ENCODE measurements at places on chromosomes 3 and 15.
A peak's percentile ranks its signal among the peaks of the same experiment; 100 is the strongest.

GRCh38 chr15:77138167-77138522, 67.2 kb upstream of the TSPAN3 start:
- DNase-seq: no peak

GRCh38 chr3:195098741-195099525, 172.0 kb downstream of the XXYLT1 start:
- DNase-seq: no peak

GRCh38 chr15:101266787-101267186, 10.5 kb downstream of the SELENOS start:
- no peak for DNase-seq

- no peak for DNase-seq
These were observed 3.0 kb downstream of the TEX264 start for GRCh38 chr3:51673802-51674654.

DNA sequence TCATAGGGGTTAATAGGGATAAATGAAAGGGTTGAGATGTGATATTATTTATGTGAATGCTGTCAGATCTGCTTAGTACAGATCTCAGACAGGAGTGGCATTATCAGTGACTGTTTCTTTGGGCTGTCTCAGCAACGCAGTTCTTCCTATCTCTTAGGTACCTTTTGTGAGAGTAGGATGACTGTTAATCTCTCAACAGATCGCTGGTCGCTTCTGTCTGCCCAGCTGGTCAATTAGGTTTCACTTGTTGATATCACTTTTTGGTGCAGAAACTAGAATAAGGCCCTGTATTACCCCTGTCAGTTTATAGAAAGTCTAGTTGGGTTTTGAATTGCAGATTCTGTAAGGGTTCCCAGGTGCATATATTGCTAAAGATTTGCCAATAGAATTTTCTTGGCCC, 16.5 kb downstream of the DIS3L start:
- DNase-seq: no peak

DNA sequence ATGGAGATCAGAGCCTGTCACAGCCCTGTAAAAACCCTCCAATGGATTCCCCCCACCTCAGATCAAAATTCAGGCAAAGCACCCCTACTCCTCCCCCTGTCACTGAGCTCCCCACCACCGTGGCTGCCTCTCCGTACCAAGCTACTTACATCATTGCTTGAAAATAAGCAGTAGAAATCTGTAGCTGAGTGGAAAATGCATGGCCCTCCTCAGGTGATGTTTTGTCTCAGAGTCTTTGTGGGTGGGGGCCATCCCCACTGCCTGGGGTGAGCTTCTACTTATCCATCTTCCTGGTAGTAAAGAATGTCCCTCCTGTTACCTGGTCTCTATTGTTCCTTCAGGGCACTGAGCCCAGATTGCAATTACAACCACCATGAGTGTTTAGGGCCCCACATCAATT, 34.5 kb downstream of the SLCO2A1 start:
- DNase-seq: no peak

DNA sequence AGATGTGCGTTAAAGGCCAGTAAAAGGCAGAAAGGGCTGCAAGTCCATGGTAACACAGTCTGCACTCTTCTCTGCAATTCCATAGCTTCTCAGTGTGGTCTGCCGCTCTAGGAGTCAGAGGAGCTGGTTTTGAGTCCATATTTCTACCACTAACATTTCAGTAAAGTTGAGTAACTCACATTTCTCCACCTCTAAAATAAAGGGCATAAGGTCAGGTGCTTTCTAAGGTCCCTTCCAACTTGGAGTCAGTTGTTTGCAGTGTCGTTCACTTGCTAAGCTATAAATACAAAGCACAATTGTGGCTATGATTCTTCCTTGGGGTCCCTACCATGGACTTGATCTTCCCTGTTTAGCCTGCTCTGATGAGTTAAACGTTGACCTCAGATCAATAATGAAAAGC, 171.1 kb downstream of the P3H2 start:
- DNase-seq: no peak

DNA sequence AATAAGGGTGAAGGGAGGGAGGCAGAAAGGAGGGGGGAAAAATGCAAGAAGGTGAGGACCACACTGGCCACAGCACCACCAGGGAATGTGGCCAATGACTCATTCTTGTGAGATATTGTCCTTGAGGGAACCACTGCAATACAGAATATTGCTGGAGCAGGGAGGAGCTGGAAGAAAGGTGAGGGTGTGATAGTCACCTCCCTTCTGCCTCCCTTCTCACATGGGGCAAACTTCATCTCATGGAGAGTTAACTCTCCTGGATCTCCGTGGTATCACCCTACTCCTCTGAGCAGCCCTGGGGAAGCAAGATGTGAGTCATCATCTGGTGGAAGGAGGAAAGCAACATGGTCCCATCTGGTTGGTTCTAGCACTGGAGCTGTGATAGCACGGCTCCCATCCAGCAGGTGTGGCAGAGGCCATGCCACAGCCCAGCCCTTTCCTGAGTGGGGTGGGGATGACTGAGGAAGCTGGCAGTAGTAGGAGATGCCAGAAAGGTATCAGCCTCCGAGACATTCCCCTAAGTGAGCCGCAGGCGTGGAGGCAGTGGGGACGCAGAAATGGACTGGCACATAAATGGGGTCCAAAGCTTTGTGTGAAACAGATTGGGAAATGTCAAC, 115.9 kb upstream of the LPP start:
- DNase-seq: no peak

DNA sequence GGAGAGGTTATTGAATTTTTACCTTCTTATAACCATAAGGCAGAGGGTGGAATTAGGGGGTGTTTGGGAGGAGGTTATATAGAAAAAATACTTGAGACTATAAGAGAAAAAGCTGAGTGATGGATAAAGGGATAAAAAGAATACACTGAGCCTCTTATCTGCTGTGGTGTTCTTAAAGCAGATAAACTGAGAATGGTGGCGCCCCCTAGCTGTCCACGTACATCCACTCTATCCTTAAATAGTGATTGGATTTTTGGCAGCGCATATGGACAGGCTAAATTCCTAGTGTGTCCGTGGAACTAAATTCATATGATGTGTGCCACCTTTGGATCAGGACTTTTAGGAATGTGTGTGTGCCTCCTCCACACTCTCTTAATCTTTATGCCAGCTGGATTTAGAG, 121.1 kb downstream of the OXSM start:
- DNase-seq: peak; percentile 65

GRCh38 chr3:183810643-183811594, 14.5 kb downstream of the MAP6D1 start:
- DNase-seq: no peak

GRCh38 chr3:120852412-120852811, 55.6 kb upstream of the STXBP5L start:
- DNase-seq: no peak

DNA sequence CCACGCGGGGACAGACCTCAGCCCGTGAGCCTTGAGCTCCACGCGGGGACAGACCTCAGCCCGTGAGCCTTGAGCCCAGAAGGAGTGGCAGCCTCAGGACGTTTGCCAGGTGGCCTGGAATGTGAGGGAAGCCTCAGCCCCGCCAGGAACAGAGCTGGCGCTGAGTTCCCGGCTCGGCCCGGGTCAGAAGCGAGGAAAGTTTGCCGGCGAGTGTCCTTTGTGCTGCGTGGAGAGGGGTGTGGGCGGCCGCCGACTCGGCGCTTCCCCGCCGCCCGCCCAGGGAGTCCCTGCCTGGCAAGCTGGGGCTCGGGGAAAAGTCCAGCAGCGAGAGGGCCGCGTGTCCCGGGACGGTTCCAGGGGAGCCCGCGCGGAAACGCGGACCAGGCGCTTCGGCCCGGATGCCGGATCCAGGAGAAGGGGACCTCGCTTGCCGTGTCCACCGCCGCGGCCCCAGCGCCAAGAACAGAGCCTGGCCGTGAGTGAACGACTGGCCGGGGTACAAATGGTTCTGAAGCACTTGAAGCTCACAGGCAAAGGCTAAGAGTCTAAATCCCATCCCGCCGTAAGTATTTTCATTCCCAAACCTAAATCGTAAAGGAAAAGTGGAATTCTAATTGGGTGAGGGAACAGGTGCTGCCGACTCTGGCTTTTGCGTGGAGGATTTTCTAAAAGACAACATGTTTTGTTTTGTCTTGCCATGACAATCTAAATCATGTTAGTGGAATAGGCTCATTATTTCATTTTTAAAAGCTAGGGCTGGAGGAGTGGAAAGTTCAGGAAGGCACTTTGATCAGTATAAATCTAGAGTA, 1.7 kb downstream of the LRRN1 start:
- DNase-seq: peak; percentile 41

- DNase-seq: no peak
These were observed 376.1 kb upstream of the CFAP20DC start for GRCh38 chr3:59425942-59426341.

DNA sequence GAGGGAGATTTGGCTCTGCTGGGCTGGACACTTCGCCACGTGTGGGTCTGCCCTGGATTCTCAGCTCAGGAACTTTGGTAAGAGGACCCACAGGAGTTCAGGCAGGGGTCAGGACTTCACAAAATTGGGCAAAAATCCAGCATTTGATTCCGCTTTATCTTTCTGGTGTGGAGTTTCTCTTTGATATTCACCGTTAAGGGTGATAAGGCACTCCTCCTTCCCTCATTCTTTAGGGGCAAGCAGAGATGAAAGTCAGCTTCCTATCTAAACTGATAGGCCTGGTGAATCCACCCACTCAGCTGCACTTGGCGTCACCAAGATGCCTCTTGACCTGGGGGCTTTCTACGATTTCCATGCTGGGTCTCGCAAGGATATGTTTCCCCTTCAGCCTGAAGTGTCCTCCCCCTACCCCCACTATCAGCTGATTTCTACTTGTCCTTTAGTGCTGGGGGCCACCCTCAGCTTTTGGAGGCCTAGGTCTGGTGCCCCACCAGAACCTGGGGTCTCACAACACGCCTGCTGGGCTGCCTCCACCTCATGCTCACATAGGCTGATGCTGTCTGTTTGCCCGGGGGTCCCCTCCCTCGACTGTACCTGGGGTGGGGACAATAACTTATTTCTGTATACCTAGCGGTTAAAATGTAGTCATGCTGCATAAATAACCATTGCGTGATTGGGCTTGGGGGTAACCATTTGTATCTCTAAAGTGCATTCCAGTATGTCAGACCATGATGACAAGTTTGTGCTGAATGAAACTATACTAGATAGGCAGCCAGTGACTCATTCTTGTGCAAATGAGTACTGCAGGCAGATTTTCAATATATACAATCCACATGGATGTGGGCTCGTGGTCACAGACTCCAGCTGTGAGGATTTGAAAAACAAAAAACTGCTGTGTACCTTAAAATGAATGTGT, 248.3 kb downstream of the ADAMTS17 start:
- no peak for DNase-seq

GRCh38 chr3:171824824-171825221, 14.5 kb upstream of the PLD1 start:
- DNase-seq: peak; percentile 54

DNA sequence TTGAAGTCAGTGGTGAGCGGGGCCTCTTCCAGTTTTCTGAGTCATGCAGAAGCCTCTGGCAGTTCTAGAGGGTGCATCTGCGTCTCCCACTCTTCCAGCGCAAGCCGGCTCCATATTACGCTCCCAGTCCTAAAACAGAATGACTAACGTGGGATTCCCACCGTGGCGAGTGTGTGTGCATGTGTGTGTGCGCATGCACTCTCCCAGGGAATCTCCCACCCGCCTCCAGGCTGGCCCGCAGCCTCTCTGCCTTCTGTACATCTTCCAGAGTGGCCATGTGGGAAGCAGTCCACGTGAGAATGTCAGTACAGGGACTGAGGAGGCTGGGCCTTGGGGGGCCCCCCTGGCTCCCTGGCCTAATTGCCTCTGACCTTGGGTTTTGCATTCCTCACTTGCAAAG, 87.7 kb downstream of the LSM3 start:
- peak; percentile 65 for DNase-seq

GRCh38 chr15:52673312-52673711, 5.9 kb downstream of the ATOSA start:
- DNase-seq: no peak

DNA sequence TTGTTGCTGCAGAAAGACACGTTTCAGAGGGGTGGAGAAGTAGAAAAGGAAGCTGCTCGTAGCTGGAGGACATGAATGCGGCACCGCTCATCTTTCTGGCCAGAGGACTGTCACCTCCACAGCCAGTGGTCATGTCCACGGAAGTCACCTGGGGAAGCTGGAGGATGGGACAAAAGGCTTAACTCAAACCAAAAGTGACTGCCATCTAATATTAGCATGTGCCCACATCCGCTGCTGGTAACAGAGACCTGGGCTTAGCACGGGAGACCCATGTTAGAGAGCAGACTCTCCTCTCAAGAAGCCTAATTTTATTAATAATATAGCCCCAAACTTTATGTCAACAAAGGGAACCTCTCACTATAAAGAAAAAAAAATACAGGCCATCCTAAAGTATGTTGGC, 5.9 kb downstream of the MEX3B start:
- no peak for DNase-seq

DNA sequence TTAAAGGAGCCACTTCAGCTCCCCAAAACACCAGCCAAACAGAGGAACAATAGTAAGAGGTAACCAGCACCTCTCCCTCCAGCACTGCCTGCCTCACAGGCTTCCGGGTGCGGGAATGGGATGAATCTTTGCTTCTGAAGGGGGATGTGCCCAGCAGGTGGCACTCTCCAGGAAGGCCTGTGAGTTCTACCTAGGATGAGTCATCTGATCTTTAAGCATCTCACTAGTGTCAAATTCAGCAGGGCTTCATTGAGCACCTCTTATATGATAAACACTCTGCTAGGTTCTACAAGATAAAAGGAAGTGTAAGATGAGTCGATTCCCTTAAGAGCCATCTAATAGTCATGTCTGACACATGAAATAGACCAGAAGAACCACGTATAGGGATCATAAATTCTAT, 237.4 kb upstream of the UMPS start:
- DNase-seq: peak; percentile 77

DNA sequence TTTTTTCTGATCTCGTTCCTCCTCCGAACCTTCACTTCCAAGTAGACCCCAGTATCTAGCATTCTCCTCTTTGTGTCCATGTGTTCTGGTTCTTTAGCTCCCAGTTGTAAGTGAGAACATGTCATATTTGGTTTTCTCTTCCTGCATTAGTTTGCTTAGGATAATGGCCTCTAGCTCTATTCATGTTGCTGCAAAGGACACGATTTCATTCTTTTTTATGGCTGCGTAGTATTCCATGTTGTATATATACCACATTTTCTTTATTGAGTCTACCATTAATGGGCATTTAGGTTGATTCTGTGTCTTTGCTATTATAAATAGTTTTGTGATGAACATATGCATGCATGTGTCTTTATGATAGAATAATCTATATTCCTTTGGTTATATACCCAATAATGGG, 30.2 kb upstream of the MME start:
- no peak for DNase-seq

DNA sequence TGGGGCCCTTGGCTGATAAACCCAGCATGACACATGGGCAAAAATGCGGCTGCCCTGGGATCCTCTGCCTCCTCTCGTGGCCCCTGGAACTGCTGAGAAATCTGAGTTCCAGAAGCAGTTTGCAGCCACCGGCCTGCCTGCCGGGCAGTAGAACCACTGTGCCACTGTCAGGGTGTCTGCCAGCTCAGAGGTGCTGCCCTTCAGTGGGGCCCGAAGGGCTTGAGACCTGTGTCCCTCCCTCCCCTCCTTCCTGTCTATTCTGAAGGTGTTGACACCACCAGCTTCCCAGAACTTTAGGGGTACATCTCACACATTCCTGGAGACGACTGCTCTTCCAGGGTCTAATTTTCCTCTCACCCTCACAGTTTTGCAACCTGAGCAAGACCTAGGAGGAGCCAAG, 88.2 kb upstream of the POMGNT2 start:
- DNase-seq: no peak

Measured in head of caudate nucleus (tissue), 42 donors.